IPS-NIHi11 (cell line): ENCODE measurements at places on chromosomes 6 and 20.

DNA sequence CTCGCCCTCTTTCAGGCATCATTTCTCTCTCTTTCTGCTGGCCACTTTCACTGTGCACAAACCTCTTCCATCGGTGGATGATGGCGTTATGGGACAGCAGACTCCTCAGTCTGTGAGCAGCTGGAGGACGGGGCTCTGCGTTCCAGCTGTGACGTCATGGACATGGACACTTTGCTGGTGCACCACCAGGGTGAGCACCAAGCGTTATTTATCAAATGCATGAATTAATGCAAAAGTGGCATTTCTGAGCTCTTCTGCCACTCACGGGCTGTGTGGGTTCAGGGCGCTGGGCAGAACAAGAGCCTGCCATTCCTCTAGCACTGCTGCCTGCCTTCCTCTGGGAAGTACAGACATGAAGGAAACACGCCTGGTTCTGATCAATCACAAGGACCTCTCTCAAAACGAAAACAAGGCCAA is 82.9 kb upstream of the MPC1 start:
- no peak for DNase-seq

DNA sequence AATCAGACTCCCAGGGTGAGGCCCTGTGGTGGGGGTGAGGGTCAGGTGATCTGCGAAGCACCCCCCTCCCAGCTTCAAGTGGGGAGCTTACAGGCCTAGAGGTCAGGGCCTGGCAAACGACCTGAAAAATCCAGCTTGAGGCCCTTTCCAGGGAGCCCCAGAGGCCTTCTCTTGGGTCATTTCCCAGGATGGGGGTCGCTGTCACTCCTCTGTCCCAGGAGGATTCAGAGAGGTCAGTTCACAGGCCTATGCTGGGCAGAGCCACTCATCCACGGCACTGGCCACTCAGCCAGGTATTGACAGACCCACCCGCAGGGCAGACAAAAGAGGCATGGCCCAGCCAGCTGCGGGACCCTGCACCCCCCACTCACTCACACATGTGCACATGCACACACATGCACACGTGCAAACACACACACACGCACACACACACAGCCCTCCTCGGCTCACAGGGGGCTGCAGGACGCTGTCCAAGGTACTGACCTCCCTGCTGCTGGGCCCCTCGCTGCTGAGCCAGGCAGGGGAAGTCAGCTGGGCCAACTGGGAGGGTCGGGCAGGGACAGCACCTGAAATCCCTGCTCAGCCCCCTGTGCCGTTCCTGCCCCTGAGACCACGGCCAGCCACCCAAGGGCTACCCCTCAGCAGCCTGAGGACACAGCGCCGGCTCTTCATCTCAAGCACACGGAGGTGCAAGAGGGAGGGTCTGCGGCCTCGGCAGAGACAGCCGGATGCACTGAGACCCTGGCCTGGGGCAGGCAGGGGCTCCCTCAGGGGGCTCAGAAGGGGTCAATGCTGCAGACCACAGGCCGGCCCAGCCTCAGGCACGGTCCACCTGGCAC is 113.8 kb downstream of the TAF4 start:
- peak; percentile 86 for DNase-seq

GRCh38 chr20:35014537-35014936 is 58.9 kb downstream of the MYH7B start:
- no peak for DNase-seq

DNA sequence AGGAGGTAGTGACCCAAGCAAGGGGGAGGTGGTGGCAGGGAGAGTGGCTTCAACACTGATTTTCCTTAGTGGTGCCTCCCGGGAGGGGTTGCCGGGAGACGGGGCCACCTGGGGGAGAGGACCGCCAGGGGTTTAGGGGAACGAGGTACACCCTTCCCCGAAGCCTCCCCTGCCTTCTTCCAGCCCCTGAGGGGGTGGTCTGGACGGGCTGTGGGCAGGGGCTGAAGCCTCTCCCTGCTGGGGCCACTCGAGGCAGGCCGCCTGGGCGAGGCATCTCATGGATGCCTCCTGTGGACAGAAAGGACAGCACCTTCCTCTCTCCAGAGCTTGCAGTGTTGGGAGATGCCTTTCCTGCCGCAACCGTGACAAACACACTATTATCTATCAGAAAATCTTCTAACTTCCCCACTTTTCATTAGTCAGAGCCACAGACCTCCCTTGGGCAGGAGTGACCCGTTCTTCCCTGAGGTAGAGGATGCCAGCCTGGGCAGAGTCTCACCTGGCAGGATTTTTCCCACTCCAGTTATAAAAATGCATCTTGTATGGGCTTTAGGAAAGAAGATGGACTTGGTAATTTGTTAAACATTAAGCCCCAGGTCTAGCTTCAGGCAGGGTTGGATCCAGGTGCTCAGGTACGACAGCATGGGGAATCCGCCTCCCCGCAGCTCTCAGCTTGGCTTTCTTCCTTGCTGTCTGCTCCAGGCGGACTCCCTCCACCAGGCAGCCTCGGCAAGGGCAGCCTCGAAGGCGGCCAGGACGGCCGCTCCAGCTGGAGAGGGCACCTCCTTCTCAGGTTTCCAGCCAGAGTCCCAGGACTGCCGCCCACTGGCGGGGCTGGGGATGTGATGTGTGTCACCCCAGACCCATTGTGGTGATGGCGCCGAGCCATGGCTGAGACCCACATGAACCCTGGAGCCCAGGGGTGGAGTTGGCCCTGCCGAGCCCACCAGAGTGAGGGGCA is 11.0 kb downstream of the HRH3 start:
- peak; percentile 95 for DNase-seq

GRCh38 chr6:3390698-3391097 is 66.2 kb downstream of the SLC22A23 start:
- no peak for DNase-seq

DNA sequence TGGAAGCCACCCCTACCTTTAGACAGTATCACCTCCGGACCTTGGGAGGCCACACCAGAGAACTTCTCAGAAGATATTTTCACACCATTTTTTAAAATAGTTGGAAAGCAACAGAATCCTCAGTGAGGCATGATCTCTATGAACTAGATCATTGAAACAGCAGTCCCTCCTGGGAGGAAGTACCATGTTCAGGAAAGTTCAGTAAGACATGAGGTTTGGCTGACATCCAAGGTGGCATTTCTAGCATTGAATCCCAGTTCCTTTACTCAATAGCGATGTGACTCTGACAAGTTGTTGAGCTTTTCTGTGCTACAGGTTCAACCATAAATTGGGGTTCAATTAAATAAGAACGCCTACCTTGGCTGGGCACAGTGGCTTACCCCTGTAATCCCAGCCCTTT is 169.0 kb downstream of the TBC1D7 start:
- no peak for DNase-seq

- DNase-seq = no peak
Observed at GRCh38 chr6:781350-781961, 88.5 kb upstream of the EXOC2 start.

DNA sequence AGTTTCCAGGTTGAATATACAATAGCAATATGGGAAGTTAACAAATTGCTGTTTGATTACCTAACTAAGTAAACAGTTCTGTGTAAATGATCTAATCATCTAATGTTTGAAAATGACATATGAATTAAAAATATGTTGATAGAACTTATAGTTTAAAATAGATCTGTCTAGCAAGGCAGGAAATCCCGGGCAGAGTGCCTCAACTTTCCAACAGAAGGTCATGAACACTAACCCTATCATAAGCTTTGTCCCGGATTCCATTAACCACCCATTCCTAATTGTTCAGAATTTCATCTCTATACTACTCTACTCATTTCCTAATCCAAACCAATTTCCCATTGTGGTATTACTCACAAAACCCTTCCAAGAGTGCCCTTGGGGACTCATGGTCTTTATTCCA is 10.2 kb downstream of the TAAR1 start:
- DNase-seq = no peak

- DNase-seq = peak; percentile 40
Observed at GRCh38 chr6:56794421-56794820, 151.7 kb upstream of the DST start.

GRCh38 chr20:50560867-50561266 is 50.7 kb downstream of the PTPN1 start:
- DNase-seq = no peak

- DNase-seq = no peak
Observed at GRCh38 chr6:90716376-90716775, 129.5 kb upstream of the MAP3K7 start.

- no peak for DNase-seq
Observed at GRCh38 chr6:162234631-162235030, 492.9 kb downstream of the PRKN start.

DNA sequence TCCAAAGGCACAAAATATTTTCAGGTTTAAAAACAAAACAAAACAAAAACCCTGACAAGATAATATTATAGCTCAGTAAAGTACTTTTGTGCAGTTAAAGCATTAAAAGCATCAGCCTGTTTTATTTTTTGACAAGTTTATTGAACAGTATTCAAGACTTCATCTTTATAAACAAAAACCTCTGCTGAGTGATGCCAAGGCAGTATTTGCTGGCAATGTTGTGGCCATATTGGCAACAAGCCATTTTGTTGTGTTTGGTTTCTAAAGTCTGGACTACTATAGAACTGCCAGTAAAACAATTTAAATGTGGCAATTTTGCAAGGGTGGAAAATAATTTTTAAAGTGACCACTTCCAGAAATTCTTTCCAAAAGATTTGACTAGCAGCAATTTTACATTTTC is 15.9 kb downstream of the CPNE1 start:
- no peak for DNase-seq

DNA sequence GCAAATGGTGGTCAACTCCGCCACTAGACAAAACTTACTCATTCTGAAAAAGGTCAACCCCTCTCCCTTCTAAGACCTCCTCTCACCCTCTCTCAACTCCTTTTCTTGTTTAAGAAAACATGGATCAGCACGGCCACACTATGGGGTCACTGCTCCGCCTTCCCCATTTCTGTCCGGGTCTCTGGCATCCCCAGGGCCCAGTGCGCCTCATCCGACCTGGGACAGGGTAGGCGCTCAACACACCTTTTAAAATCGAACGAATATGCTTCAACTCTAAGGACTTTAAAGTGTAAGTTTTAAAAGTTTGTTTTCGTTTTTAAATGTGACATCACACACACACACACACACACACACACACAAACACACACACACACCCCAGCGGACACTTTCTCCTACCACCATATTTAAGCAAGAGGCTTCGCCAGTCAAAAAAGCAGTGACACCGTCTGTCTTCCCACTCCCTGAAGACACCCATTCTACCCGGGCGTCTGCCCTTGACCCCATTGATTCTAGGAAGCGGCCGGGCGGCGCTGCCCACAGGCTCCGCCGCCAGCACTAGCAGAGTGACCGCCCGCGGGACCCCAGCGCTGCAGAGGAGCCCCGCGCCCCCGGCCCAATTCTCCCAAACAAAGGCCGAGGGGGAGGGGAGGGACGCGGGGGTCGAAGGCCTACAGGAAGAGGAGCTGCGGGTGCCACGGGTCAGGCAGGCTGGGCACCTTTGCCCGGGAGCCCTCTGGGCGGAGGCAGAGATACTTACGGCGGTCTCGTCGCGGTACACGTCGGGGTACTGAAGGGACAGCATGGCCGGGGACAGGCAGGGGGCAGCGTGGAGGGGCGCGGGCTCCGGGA is 568 bp downstream of the PREP start:
- DNase-seq = no peak

GRCh38 chr20:49964964-49965780 is 17.6 kb upstream of the SNAI1 start:
- DNase-seq = peak; percentile 86

- DNase-seq = no peak
Observed at GRCh38 chr6:145286916-145287315, 448.4 kb downstream of the EPM2A start.

DNA sequence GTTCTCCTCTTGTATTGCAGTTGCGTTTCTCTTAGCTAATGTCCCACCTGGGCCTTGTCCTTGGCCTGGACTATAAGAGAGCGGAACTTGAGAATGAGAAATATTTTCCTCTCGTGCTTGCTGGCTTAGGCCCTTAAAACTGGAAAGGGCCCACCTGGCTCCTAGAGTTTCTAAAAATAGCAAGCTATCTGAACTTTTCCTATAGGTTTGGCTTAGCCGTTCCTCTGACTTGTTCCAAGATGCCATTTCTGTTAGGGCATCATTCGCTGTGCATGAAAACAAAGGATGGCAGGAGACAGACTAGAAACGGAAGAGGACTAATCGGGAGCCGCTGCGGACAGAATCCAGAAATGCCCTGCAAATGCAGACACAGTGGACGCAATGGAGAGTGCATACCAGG is 4.5 kb downstream of the RIPOR3 start:
- DNase-seq = no peak

- no peak for DNase-seq
Observed at GRCh38 chr20:41063442-41063841, 34.8 kb downstream of the TOP1 start.

DNA sequence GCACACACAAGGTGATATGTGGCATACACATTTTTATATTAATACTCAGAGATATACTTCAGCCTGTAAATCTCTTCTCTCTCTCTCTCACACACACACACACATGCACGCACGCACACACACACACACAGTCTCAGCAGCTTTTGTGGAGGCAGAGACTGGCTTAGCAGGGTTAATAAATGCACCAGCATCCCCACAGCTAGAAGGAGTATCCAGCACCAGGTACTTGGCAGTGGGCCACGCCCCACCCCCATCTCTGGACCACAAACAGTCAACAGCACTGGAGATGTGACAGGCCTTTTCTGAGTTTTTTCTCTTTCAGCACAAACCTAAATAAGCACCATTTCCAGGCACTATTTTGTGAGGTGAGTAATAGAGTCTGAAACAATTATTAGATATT is 47.3 kb upstream of the LRFN2 start:
- DNase-seq = no peak

DNA sequence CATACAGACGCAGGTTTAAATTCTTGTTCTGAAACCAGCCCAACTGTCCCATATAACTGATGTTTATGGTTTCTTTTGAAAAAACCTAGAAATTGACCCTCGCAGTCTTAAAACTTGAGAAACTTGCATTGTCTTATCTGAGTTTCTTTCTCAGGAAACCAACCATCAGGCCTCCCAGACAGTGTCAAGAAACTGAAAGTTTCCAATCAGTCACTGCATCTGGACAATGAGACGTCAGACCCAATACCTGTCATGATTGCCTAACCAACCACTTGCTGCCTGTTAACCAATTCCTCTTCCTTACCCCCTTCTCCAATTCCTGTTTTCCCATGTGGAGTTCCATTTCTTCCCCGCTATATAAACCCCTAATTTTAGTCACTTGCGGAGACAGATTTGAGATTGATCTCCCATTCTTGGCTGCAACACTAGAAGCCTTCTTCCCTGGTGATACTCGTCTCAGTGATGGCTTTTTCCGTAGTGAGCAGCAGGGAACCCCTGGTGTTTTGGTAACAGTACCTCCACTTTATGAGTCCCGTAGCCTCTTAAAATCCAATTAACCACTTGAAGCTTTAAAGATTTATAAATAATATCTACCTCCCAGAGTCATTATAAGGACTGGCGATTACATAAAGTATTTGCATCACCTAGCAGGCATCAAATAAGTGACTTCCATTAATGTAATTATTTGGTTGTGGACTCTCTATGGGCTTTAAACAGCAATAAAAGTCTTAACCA is 49.3 kb downstream of the GPR63 start:
- no peak for DNase-seq

- no peak for DNase-seq
Observed at GRCh38 chr6:136439514-136440190, 110.6 kb downstream of the MAP7 start.

- DNase-seq = no peak
Observed at GRCh38 chr6:167661552-167662044, 165.1 kb upstream of the AFDN start.

GRCh38 chr20:50575865-50576720 is 65.9 kb downstream of the PTPN1 start:
- peak; percentile 79 for DNase-seq
